ENCODE measurements at places on chromosomes 11 and 22. TPM values are rescaled to one million over a fixed set of nuclear protein-coding genes. Genes with fewer than 3 reads are reported as not detected.

MRGPRX3 gene
- 0.14 TPM for total RNA-seq

CECR2 gene
- 0.06 TPM for total RNA-seq

ABCG4 gene
- total RNA-seq: 0.47 TPM

MGAT3 gene
- total RNA-seq: 1.0 TPM

PGM2L1 gene
- total RNA-seq: 12.1 TPM

UEVLD gene
- total RNA-seq: 16.6 TPM

MISFA gene
- total RNA-seq: 1.3 TPM

ARHGAP32 gene
- total RNA-seq: 3.4 TPM

KRTAP5-2 gene
- not detected for total RNA-seq

TSPAN18 gene
- total RNA-seq: 3.5 TPM

KRTAP5-11 gene
- total RNA-seq: not detected

TREH gene
- total RNA-seq: not detected

KCNQ1OT1 gene
- 0.06 TPM for total RNA-seq

TMPRSS13 gene
- total RNA-seq: not detected

SUSD2 gene
- total RNA-seq: 84.1 TPM

RTN4RL2 gene
- 80.4 TPM for total RNA-seq

VPREB1 gene
- total RNA-seq: not detected

FGF4 gene
- total RNA-seq: 0.09 TPM

INTS4 gene
- total RNA-seq: 21.5 TPM

IL18 gene
- 87.3 TPM for total RNA-seq

OR52I2 gene
- total RNA-seq: not detected

SAMM50 gene
- 46.0 TPM for total RNA-seq

MIAT gene
- total RNA-seq: 0.15 TPM

OR5D18 gene
- not detected for total RNA-seq

RFPL3 gene
- not detected for total RNA-seq

PATE4 gene
- total RNA-seq: not detected

CSF2RB gene
- not detected for total RNA-seq

OR8G1 gene
- not detected for total RNA-seq

AKIP1 gene
- 37.1 TPM for total RNA-seq

CAVIN3 gene
- total RNA-seq: 27.0 TPM

C22orf42 gene
- total RNA-seq: not detected

PRG3 gene
- not detected for total RNA-seq

KDM4E gene
- not detected for total RNA-seq

NRIP3 gene
- 0.89 TPM for total RNA-seq

RFPL2 gene
- total RNA-seq: 0.11 TPM

TSPO gene
- 174 TPM for total RNA-seq

PANX3 gene
- total RNA-seq: not detected

CREB3L1 gene
- 5.1 TPM for total RNA-seq

NRXN2 gene
- total RNA-seq: 0.13 TPM

HTR3B gene
- total RNA-seq: not detected

TRIM49 gene
- 0.05 TPM for total RNA-seq

DDIAS gene
- 16.3 TPM for total RNA-seq

OR52E5 gene
- total RNA-seq: not detected

CASP5 gene
- total RNA-seq: not detected

MUC6 gene
- not detected for total RNA-seq

ST3GAL4 gene
- total RNA-seq: 31.7 TPM

OR51S1 gene
- total RNA-seq: not detected
